ENCODE measurements at places on chromosomes 12 and 14. TPM values are rescaled to one million over a fixed set of nuclear protein-coding genes. Genes with fewer than 3 reads are reported as not detected.
A peak's percentile ranks its signal among the peaks of the same experiment; 100 is the strongest.

PLEKHG7 gene
- not detected for polyA plus RNA-seq

DNA sequence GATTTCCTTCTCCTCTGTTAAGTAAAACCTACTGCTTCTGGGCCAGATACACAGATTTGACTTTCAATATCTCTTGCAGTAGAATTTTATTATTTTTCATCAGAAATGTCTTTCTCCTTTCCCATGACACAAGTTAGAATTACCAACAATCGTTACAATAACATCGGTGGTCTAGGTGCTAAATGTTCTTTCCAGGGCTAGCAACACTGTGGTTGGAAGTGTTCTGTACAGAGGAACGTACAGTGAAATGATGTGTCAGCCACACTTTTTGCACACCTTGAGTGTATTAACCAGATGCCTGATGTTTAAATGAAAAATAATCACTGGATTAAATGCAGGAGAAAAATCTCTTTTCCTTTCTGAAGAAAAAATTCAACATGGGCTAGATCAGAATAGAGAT is 27.7 kb upstream of the KLRD1 start:
- H3K4me1 ChIP-seq = no peaks in the 10 kb centered on the region
- H3K27me3 ChIP-seq = no peaks in the 10 kb centered on the region
- no peak overlapping the region for H3K4me3 ChIP-seq
- DNase-seq = no peak
- H3K36me3 ChIP-seq = no peaks in the 10 kb centered on the region

CISTR gene
- polyA plus RNA-seq = not detected

GRCh38 chr12:66387117-66387516 is 84.8 kb downstream of the HELB start:
- H3K4me1 ChIP-seq = no peaks in the 10 kb centered on the region
- H3K4me3 ChIP-seq = no peak overlapping the region
- no peak for DNase-seq
- no peaks in the 10 kb centered on the region for H3K36me3 ChIP-seq
- no peaks in the 10 kb centered on the region for H3K27me3 ChIP-seq

DNA sequence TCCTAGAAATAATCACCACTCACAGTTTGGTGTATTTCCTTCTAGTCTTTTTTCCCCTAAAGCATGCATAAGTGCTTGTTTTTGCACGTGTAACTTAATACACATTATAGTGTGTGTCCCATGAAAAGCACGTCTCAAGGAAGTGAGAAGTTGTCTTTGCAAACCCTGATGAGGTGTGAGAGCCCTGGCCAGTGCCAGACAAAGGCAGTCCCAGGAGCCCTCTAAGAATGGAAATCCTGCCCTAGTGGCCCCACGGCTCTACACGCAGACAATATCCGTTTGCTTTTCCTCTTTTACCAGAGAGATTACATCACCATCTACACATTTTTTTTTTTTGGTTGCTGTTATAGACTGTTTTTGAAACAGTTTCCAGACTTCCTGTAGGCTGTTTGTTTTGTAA is 85.5 kb upstream of the FZD10 start:
- no peak overlapping the region for H3K4me3 ChIP-seq
- peaks cover 4% of the 10 kb centered on the region for H3K4me1 ChIP-seq
- peaks cover 21% of the 10 kb centered on the region for H3K27me3 ChIP-seq
- H3K36me3 ChIP-seq = no peaks in the 10 kb centered on the region

DNA sequence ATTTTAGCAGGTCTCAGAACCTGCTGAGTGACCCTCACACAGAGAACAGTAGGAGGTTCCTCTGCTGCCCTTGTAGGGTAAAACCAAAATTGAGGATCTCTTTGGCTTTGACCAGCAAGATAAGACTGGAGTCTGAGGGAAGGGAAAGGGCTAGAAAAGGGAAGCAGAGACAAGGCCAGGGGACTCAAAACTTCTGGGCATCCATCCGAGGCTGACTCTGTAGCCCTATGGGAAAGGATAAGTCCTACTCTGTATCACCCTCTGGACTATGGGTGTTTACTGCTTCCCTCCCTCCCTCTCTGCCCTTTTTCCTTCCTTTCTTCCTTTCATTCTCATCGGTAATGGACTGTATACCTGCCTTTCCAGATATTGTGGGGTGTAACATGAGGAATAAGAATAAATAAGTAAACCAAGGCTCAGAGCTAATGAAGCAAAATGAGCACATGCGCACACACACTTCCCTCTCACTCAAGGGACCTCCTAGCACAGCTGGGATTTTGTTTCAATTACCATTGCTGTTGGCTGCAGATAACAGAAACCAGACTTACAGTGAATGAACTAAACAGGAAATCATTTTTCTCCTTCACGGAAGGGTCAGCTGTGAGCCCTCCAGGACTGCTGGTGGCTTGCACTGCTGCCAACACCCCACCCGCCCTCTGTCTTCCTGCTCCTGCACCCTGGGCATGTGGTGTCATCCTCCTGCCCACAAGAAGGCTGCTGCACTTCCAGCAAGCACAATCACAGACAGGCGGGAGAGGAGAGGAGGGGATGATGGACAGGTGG is 404.4 kb upstream of the CCDC196 start:
- H3K27me3 ChIP-seq = no peaks in the 10 kb centered on the region
- no peaks in the 10 kb centered on the region for H3K4me1 ChIP-seq
- H3K36me3 ChIP-seq = no peaks in the 10 kb centered on the region
- no peak overlapping the region for H3K4me3 ChIP-seq
- no peak for DNase-seq

GRCh38 chr14:42750771-42751170 is 1144.1 kb downstream of the LRFN5 start:
- no peaks in the 10 kb centered on the region for H3K36me3 ChIP-seq
- DNase-seq = no peak
- H3K4me1 ChIP-seq = no peaks in the 10 kb centered on the region
- no peak overlapping the region for H3K27ac ChIP-seq
- no peak overlapping the region for H3K4me3 ChIP-seq

GRCh38 chr14:101198398-101199027 is 295.0 kb upstream of the RTL1 start:
- H3K27ac ChIP-seq = no peak overlapping the region
- no peak for DNase-seq
- H3K4me1 ChIP-seq = no peaks in the 10 kb centered on the region
- H3K36me3 ChIP-seq = no peaks in the 10 kb centered on the region
- peaks cover 3% of the 10 kb centered on the region for H3K27me3 ChIP-seq

GRCh38 chr12:126930234-126930633 is 1336.7 kb upstream of the TMEM132C start:
- H3K27ac ChIP-seq = no peak overlapping the region
- H3K27me3 ChIP-seq = no peaks in the 10 kb centered on the region
- no peak for DNase-seq

DNA sequence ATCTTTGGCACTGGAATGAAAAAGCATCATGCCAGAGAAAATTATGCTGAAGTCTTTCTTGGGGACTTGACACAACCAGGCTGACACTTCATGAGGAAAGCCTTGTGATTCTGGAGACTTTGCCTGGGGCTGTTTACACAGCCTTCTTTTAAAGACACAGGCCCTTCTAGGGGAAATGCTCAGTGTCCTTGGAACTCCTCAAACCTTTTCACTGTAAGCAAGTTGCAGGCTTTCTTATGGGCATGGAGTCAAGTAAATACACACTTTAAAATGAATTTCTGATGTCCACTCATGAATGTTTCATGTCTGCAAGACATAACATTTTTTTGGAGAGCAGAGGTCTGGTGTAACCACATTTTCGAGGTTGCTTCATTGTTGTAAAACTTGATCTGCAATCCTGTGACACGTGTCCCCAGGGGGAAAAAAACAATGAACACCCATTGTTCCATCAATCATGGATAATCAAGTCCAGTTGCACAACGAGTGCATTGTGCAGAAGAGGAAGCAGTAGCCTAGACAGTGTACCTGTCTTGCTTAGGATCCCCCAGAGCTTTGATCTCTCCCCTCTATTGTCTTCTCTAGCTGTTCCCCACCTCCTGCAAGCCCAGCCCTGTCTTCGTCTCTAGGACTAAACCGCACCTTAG is 155.1 kb upstream of the PRICKLE1 start:
- DNase-seq = no peak
- no peaks in the 10 kb centered on the region for H3K36me3 ChIP-seq
- no peak overlapping the region for H3K27ac ChIP-seq

GPR68 gene
- polyA plus RNA-seq = 1.1 TPM

DNA sequence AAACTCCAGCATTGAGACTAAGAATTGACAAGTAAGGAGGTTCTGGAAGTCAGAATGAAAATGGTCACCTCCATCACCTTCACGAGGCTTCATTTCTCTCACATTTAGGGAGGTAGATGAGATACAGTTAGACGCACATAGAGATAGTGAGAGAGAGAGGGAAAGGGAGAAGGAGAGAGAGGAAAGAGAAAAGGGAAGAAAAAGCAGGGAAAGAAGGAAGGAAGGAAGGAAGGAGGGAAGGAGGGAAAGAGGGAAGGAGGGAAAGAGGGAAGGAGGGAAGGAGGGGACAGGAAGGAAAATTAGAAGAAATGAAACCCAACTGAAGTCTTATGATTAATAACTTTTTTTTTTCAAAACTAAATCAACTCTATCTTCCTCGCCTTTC is 10.7 kb upstream of the FOXG1 start:
- H3K27me3 ChIP-seq = peaks cover 66% of the 10 kb centered on the region
- H3K36me3 ChIP-seq = no peaks in the 10 kb centered on the region
- no peak for DNase-seq
- no peak overlapping the region for H3K4me3 ChIP-seq

DNA sequence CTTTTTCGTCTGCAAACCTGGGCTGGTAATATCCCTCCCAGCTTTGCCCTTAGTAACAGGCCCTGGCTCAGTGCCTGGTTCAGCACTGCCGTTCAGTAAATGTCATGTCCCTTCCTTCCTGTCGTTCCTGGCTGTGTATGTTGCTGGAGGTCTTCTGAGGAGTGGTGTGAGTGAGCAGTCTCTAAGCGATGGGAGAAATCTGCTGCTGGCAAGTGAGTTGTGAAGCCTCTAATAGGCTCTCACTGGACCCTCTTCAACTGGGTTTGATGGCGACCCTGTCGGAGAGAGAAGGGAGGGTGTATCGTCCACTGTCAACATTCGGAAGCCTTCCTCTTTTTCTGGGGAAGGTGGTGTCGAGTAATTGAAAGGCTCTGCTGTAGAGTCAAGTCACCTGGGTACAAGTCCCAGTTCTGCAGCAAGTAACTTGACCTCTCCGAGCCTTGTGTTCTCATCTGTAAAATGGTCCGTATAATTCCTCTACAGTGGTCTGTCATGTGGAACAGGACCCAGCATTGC is 62.8 kb downstream of the HRK start:
- peak overlapping the region; percentile 83 for H3K4me3 ChIP-seq
- no peaks in the 10 kb centered on the region for H3K36me3 ChIP-seq
- no peak for DNase-seq
- no peaks in the 10 kb centered on the region for H3K27me3 ChIP-seq
- H3K27ac ChIP-seq = peak overlapping the region; percentile 94

SLC6A13 gene
- polyA plus RNA-seq = 0.19 TPM

DNA sequence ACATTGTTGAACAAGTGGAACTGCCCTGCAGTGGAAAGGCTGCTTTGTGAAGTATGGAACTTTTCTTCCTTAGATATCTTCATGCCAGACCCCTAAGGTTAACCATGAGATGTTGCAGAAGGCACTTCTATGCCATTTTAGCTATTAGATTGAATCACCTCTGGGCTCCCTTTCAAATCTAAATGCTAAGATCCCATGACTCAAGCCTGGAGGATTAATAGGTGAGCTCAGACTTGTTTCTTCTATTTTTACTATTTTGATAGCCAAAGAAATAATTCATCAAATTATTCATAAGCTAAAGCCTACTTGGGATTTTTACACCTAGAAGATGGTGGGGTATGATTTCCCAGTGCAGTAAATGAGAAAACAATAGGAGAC is 64.3 kb downstream of the DAD1 start:
- DNase-seq = no peak
- H3K36me3 ChIP-seq = no peaks in the 10 kb centered on the region
- no peaks in the 10 kb centered on the region for H3K4me1 ChIP-seq
- H3K27me3 ChIP-seq = no peaks in the 10 kb centered on the region
- no peak overlapping the region for H3K4me3 ChIP-seq

GRCh38 chr14:65310568-65310967 is 102.0 kb upstream of the FUT8 start:
- H3K27ac ChIP-seq = no peak overlapping the region
- no peak for DNase-seq
- no peaks in the 10 kb centered on the region for H3K36me3 ChIP-seq
- no peaks in the 10 kb centered on the region for H3K4me1 ChIP-seq
- no peaks in the 10 kb centered on the region for H3K27me3 ChIP-seq
- no peak overlapping the region for H3K4me3 ChIP-seq

GRCh38 chr14:39615352-39615751 is 183.1 kb upstream of the FBXO33 start:
- DNase-seq = no peak

DNA sequence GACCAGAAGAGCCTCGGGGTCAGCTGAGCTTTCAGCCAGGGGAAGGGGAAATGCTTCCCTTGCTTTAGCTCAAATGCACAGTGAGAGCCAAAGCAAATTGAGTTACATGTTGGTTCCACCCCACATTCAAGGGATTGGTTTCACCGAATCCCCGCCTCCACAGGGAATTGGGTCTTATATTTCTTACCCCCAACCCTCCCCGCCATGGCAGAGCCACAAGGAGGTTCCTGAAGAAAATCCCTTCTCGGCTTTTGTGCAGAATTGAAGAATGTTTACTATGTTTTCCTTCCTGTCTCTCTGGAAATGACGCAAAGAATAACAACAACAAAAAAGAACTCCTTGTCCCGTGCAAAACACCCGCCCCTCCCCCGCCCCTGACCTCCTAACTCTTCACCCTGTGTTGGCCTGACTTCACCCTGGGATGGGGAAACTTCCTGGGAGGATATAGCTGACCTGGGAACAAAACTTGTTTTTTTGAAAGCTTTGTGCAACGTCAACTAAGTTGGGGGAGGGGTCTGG is 21.9 kb upstream of the CIPC start:
- H3K27ac ChIP-seq = peak overlapping the region; percentile 46
- DNase-seq = no peak
- H3K27me3 ChIP-seq = no peaks in the 10 kb centered on the region
- H3K36me3 ChIP-seq = no peaks in the 10 kb centered on the region
- H3K4me1 ChIP-seq = peaks cover 4% of the 10 kb centered on the region

DNA sequence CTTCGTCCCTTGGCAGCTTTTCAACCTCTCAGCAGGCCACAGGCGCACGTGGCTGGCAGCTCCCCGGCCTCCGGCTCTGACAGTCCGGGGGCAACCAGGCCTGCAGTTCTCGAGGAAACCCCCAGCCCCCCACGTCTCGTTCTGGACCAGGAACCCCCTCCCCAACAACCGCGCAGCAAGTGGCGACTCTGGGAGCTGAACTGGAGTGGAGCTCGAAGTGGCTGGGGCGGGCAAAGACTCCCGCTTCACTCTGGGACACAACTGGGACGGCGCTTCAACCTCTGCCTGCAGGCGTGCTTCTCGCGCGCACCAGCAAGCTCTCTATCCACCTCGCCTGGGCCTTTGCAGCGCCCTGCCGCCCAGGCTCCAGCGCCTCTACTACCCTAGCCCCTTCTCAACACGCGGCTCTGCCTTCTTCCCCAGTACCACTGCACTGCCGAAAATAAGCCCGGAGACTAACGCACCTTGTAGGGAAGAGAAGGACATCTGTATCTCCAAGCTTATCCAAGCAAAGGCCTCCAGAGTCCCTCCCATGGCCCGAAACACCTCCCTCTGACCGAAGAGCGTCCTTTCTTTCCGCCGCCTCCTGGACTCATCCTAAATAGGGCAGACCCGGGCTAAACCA is 2.4 kb upstream of the NKX2-1 start:
- peak; percentile 73 for DNase-seq
- H3K27ac ChIP-seq = no peak overlapping the region
- no peak overlapping the region for H3K4me3 ChIP-seq
- peaks cover 100% of the 10 kb centered on the region for H3K27me3 ChIP-seq
- no peaks in the 10 kb centered on the region for H3K36me3 ChIP-seq

GRCh38 chr14:99792551-99793212 is 531 bp upstream of the EML1 start:
- no peaks in the 10 kb centered on the region for H3K27me3 ChIP-seq
- no peak overlapping the region for H3K27ac ChIP-seq
- H3K4me3 ChIP-seq = peak overlapping the region; percentile 18
- no peak for DNase-seq
- no peaks in the 10 kb centered on the region for H3K4me1 ChIP-seq
- no peaks in the 10 kb centered on the region for H3K36me3 ChIP-seq

C14orf132 gene
- 16.6 TPM for polyA plus RNA-seq

IAPP gene
- polyA plus RNA-seq = not detected
